ENCODE measurements at places on chromosomes 6 and 20. TPM values are rescaled to one million over a fixed set of nuclear protein-coding genes. Genes with fewer than 3 reads are reported as not detected.

LGSN gene
- total RNA-seq: not detected

HCK gene
- total RNA-seq: 14.1 TPM

GRCh38 chr6:127897484-127897883 is 3.4 kb downstream of the THEMIS start:
- no peak for DNase-seq

DHX35 gene
- total RNA-seq: 12.4 TPM

MOXD1 gene
- 2.2 TPM for total RNA-seq

LAMA4 gene
- total RNA-seq: 87.8 TPM

- DNase-seq: no peak
These were observed 272.7 kb upstream of the PLCB4 start for GRCh38 chr20:8796088-8796660.

DNA sequence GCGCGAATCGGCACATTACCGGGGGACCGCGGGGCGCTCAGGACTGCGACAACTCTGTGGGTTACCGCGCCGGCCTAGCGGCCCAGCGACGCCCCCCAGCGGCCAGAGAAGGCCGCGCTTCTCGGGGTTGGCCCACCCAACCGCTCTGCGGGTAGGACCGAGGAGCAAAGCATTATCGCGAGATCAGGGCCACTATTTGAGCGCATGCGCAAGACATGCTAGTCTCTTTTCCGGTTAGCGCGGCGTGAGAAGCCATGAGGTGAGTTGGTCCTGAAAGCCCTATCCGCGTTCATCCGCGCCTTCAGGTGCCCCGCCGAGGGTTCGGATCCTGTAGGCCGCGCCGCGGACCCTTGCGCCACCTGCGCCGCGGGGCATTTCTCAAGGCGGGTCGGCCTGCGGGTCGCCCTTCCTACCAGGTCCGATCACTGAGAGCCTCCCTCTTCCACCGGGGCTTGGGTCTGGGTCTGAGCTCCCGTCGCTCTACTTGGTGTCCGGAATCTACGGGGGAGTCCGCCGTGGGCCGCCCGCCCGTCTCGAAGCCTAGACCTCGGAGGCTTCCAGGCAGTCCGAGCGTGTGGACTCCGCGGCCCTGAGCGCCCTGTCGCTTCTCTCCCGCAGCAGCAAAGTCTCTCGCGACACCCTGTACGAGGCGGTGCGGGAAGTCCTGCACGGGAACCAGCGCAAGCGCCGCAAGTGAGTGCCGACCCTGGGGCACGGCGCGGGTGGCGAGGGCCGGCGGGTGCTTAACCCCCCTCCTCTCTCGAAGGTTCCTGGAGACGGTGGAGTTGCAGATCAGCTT is at the start of gene RPL10A:
Gene RPL10A (plus strand): TSS at position 221 of the 799 bp plus-strand sequence. CDS start 34 bp downstream, at position 255.
- DNase-seq: peak; percentile 95

SULF2 gene
- 37.2 TPM for total RNA-seq

PRRT1 gene
- 0.77 TPM for total RNA-seq

DNMT3B gene
- 0.65 TPM for total RNA-seq

DNA sequence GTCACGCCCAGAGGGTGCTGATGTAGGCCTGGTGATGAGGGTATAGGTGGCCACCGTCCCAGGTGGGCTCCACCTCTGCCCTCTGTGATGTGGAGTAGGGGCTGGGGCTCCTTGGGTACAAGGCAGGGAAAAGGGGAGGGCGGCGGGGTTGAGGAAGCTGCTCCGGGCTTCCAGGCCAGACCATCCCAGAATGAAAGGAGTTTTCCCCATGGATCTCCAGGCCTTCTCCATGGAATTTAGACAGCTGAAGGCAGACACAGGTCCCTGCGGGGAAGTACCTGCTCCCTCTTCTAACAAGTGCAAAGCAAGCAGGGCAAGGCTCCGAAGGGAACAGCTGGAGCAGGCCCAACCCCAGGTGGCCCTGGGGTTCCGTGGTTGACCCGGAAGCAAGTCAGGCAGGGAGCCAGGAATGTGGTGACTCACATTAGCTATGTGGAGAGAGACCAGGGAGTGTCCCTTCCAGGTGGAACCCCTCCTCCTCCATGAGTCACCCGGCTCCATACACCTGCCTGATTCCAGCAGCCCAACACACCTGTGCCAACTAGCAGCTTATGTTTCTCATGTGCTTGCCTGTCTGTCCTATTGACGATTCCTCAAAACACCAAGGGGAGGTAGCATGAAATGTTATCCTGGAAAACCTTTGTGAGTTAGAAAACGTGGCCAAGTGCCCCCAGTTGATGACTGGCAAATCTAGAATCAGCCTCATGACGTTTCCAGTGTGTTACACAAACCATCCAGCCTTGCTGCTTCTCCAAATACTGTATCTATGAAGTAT is 59.7 kb upstream of the SNX9 start:
- peak; percentile 58 for DNase-seq

ADGB gene
- not detected for total RNA-seq

GRCh38 chr20:13684566-13685222 is 46.0 kb upstream of the TASP1 start:
- no peak for DNase-seq

DNA sequence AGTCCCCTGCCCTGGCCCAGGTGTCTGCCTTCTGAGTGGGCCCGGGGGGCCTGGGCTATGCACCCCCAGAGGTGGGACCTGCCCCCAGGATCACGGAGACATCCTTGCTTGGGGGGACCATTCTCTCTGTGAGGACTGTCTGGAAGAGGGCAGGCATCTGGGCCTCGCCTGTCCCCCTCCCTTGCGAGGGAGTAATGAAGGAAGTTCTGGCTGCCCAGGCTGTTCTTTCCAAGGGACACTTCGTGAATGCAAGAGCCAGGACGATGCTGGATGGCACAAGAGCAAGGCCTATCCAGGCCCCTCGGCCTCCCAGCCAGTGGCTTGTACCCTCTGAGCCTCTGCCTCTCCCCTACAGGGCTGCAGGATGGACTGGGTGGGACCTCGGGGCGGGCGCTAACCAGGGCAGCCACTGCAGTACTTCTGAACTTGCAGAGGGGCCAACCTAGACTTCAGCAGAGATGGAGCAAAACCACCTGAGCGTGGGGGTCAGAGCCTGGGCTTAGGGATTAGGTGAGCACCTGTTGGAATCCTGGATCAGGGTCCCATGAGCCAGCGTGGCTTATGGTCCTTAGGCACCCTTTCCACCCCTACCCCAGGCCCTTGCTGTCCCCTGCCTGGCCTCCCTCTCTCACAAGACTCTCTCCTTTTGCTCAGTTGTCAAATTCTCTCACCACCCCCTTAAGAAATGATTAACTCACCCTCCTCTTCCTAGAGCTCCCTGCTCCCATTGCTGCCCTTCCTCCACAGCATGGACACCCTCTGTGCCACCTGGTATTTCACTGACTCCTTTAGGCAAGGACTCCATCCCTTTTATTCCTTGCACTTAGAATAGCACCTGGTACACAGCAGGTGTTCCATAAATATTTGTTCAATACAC is 53.2 kb downstream of the CTCFL start:
- DNase-seq: no peak

- peak; percentile 29 for DNase-seq
These were observed 29.4 kb downstream of the LRP11 start for GRCh38 chr6:149834513-149835481.

OR12D1 gene
- not detected for total RNA-seq

DNA sequence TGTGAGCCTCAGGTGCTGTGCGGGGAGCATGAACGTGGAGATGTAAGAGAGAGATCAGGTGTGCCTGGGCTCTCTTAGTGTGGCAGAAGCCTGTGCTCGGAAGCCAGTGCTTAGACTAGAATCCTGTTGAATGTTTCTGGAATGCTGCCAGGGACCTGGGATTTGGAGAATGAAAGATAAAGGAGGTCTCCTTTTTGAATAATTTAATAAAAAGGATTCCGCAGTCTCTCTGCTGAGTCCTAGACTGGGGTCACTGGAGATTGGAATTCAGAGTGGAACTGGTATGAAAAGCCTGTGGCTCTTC is 18.8 kb upstream of the EFCAB8 start:
- DNase-seq: no peak

SLC22A1 gene
- 0.38 TPM for total RNA-seq

KCNG1 gene
- total RNA-seq: 0.65 TPM

- peak; percentile 88 for DNase-seq
These were observed 567 bp upstream of the FNDC11 start for GRCh38 chr20:63553251-63553932.

DNA sequence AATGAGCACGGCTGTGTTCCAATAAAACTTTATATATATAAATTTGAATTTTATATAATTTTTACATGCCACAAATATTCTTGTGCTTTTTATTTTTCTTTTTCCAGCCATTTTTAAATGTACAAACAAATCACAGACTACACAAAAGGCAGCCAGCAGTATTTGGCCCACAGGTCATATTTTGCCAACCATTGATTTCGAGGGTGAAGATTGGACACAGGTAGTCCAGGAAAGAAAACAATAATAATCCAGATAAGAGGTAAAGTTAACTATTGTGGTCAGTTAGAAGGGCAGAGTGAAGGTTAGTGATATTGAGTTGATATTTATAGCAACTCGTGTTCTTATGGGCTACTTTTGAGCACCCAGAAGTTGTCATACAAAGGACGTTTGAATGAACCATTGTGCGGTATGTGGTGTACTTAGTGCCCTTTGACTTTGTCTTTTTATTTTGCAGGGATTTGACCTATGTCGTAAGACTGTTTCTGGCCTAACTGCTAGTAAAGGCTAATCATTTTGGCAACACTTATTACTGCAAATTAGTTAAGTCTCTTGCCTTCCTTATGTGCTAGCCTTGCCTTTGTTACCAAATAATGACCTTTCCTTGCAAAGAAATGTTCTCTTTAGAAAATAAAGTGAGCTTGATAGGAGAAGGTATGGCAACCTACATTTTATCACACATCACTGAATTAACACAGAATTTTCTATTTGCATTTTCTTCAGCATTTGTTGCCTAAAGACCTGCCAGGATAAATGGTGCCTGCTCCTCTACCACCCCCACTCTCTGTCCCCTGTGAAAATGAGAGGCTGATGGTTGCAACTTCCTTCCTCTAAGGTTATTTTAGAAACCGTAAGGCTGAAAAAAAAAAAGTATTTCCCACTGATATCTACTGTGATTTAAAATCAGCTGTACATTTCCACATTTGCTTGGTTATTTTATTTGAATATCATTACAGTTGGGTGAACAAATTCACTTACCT is 493.9 kb upstream of the SOX4 start:
- DNase-seq: no peak

ATP6V1G2 gene
- total RNA-seq: 1.9 TPM

GRCh38 chr6:156517088-156517487 is 260.1 kb upstream of the ARID1B start:
- no peak for DNase-seq

PTK6 gene
- not detected for total RNA-seq

ZFP64 gene
- total RNA-seq: 8.6 TPM

GRCh38 chr20:5164645-5165625 is 38.1 kb downstream of the CDS2 start:
- DNase-seq: no peak
